ENCODE measurements at places on chromosomes 16 and 17.

DNA sequence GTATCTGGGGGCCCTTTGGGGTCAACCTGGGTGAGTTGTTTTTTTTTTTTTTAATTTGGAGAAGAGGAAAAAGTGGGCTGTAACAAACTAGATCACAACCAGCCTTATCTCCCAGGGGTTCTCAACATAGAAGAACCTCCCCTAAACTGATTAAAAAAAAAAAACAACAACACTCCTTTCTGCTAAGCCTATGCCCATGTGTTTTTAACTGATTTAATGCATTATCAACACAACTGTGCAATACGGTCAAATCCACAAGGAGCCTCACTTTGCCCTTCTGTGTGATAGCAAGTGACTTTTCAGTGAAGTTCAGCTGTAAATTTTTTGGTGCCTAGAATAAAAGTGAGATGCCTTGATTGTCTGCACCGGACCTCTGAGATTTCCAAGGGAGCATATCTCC lies 646 bp downstream of the MYH11 start:
- DNase-seq = no peak

DNA sequence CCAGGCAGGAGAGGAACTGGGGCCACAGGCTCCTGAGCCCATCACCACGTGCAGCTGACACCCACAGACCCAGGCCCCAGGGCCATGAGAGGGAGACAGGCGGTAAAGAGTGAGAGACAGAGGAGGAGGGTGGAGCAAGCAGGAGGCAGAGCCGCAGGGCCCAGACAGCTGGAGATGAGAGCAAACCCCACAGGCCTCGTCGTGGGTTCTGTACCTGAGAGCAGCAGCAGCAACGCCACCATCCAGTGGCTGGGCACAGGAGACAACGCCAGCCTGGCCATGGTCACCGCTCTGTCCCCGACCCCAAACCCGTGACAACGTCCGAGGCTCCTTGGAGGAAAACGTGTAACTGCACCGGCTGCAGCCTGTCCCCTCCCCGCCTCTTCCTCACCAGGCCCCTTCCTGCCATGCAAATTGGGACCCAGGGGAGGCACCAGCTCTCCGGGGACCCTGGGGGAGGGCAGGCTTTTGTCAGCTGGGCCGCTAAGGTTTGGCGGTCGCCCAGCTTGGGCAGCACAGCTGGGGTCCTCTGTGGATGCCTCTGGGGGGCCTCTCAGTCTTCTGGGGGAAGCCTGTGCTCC lies at the start of gene CD79B:
Gene CD79B (minus strand): TSS at position 351 of the 581 bp plus-strand sequence. CDS start 70 bp downstream, at position 281.
- no peak for DNase-seq

DNA sequence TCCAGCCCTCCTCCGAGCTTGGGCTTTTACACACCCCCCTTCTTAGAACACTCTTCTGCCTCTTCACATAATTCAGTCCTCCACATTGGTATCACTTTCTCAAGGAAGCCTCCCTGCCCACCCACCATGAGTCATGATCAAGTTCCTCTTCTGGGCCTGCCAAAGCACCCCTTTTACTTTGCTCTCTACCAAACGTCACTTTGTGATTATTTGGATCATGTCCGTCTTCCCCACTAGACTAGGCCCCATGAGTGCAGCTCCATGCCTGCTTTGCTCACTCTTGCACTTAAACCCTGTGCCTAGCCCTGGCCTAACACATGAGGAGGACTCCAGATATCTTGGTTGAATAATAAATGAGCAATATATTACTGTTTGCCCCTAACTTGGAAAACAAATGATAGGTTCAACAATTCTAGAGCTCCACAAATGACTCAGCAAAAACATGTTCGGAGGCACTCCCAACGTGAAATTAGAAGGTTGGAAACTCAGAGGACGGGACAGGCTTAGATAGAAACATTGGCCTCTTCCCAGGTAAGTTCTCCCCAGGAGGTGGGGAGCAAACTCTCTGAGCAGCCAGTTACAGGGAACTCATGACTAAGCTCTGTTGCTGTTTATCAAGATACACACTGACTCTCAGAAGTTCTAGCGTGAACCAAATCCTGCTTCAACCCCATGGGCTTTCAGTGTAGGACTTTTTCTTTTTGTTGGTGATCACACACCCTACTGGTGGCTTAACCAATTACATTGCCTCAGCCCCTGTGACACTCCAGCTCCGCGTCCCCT lies 28.3 kb downstream of the G6PC1 start:
- DNase-seq = peak; percentile 72

DNA sequence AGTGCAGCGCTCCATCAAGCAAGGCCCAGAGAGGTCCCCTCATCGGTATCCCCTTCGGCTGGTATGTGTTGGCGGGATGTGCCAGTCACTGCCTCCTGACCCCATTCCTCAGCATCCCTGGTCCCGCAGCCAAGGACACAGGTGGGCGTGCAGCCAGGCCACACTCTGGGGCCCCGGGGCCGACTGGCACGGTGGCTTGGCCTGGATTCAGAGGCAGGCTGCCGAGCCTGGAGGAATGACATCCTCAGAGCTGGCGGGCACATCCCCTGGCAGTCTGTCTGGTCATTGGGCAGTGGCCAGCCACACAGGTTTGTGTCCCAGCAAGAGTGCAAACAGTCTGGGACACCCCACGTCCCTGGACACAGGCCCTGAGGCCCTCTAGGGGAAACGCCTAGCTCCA lies 111.1 kb downstream of the SDK2 start:
- no peak for DNase-seq

GRCh38 chr16:78543023-78543422 lies 443.6 kb downstream of the WWOX start:
- DNase-seq = no peak

GRCh38 chr17:83094291-83094690 lies 14.9 kb downstream of the METRNL start:
- DNase-seq = no peak

DNA sequence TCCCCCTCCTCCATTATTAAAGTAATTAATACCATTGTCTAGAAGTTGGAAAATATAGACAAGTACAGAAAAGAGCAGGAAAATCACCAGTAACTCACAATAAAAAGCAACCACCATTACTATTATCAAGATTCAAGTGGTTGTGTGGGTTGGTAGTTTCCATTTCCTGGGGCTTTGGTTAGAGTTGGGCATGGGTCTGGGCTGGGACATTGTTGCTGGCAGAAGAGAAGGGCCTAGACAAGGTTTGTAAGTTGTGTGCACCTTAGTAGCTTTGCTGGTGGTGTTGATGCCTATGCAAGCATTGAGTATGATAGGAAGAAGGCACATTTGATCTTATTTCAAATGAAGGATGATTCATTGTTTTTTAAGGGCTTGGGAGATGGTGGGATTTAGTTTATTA lies 25.4 kb upstream of the NFATC3 start:
- DNase-seq = no peak

DNA sequence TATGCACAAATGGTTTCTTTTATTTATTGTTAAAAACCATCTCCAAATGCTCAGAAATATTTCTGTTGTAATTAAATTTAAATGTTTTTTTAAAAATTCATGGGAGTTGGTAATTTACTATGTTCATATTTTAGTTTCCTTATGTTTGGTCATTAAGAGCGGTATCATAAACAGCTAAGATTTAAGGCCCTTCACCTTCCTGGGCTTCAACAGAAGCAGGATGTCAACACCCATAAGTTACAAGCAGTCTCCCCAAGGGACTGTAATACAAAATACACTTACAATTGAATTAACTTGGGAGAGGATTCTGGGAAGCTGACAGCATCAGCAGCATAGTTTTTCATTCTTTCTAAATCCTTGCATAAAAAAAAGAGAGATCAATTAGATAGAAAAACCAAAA lies 30.9 kb upstream of the TANC2 start:
- no peak for DNase-seq

GRCh38 chr16:81630635-81631031 lies 148.5 kb upstream of the PLCG2 start:
- no peak for DNase-seq

- peak; percentile 82 for DNase-seq
Observed at GRCh38 chr17:7329997-7330637, 982 bp upstream of the NEURL4 start.

Data from dermis microvascular lymphatic vessel endothelial cell (primary cell).